ENCODE measurements at places on chromosomes 2 and 18.

DNA sequence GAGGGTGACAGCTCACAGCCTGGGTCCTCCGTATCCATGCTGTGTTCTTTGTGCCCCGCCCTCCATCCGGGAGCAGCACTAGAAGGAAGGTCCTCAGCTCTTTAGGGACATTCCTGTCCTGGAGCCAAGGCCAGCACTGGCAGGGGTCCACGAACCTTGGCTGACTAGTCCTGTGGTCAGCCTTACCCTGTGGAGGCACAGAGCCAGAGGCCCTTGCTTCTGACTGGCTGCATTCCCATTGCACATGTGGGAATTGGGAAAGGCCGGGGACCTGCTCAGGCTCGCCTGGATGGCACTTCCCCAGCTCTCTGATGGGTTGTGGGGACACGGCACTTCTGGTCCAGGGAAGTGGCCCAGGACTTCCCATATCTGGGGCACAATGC is 24.9 kb upstream of the RHOB start:
- no peak for DNase-seq

GRCh38 chr18:51151568-51152511 is 45.6 kb downstream of the MEX3C start:
- no peak for DNase-seq

DNA sequence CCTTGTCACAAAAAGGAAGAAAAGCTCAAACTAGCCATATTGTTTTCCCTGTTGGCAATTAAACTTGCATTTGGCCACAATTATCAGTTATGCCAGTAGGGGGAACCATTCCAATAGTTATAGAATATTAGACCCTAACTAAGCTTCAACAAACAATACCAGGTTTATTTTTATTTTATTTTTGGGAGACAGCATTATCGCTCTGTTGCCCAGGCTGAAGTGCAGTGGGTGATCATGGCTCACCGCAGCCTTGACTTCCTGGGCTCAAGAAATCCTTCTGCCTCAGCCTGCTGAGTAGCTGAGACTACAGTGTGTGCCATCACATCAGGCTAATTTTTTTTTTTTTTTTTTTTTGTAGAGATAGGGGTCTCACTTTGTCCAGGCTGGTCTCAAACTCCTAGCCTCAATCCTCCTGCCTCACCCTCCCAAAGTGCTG is 102.1 kb downstream of the ATAD2B start:
- DNase-seq, result peak; percentile 44

GRCh38 chr2:9215680-9216079 is 9.1 kb downstream of the ASAP2 start:
- DNase-seq, result no peak

DNA sequence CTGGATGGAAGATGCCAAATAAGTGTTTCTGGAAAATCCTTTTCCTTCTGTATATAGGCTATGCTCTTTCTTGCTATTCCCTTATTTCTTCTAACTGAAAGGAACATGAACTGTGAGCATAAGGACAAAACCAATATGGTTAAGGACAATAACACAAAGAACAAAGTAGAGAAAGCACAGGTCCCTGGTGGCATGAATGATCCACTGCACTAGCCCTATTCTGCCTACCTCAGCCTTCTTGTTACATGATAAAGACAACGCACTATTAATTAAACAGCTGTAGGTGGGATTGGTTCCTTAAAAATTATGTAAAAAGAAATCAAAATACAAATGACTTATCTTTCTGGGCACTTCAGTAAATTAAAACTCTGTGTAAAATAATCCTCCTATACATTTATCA is 1.9 kb upstream of the WDR75 start:
- DNase-seq, result no peak

DNA sequence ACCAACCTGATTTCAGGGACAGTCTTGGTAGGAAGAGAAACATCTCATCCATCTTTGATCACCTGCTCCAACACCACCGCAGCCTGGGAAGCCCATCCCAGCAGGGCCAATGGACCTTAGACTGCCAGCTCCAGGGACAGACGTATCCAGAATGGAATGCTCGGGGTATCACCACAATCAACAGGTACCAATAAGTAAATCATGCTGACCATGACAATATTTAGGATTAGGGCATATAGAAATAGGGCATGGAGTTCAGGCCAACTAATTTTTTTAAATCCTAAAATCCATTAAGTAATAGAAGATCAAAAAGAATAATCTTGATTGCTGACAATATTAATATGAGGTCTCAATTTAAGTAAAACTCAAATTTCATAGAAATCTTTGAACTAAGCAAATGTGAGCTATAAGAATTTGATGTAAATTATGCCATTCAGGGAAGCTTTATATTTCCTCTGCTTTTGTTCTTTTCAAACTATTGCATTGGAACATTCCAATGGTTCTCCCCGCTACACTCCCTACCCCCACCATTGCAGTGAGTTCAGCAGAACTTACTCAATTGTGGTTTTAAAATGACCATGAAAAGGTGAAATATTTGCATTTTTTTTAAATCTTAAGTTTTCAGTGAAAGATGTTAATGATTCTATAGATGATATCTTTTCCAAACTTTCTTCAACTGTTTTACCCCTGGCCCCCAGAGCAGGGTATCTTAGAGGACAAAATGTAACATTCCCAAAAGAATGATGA is 138.6 kb downstream of the DNER start:
- DNase-seq, result no peak

GRCh38 chr2:148585696-148586095 is 58.9 kb upstream of the EPC2 start:
- DNase-seq, result no peak

GRCh38 chr18:33670029-33670428 is 92.0 kb downstream of the ASXL3 start:
- no peak for DNase-seq

DNA sequence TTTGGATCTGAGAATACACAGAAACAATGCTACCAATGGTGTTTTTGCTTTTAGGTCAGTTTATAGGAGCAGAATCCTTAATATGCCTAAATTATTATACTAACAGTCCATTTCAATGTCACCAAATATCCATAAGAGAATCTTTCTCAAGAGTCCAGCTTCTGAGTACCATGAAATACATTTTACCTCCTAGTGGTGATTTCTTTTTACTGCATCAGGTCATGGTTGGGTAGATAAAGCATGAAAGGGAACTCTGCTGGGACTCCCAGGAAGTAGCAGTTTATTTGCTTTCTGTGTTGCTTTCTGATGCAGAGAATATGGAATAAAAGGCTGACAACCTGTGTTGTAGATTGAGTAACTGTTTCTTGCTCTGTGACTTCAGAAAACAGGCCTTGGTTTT is 115.6 kb downstream of the PPP1R1C start:
- DNase-seq, result no peak

- no peak for DNase-seq
Observed at GRCh38 chr2:222290401-222290735, 8.4 kb downstream of the PAX3 start.

- no peak for DNase-seq
Observed at GRCh38 chr18:26826656-26827235, 38.8 kb downstream of the AQP4 start.

DNA sequence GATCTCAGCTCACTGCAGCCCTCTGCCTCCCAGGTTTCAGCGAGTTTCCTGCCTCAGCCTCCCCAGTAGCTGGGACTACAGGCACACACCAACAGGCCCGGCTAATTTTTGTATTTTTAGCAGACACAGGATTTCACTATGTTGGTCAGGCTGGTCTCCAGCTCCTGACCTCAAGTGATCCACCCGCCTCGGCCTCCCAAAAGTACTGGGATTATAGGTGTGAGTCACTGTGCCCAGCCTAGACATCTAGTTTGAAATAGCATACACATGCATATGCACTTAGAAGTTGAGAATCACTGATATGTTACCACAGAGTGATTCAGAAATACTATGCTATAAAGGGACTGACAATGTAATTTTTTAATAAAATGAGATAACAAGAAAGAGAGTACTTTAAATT is 69.8 kb upstream of the CDKL4 start:
- DNase-seq, result no peak
